ENCODE measurements at places on chromosomes 1 and 21. TPM values are rescaled to one million over a fixed set of nuclear protein-coding genes. Genes with fewer than 3 reads are reported as not detected.

Gene FMO5
- 15.8 TPM for polyA plus RNA-seq

- no peaks in the 10 kb centered on the region for H3K27me3 ChIP-seq
- H3K4me3 ChIP-seq = no peak overlapping the region
- peaks cover 53% of the 10 kb centered on the region for H3K36me3 ChIP-seq
- H3K4me1 ChIP-seq = no peaks in the 10 kb centered on the region
- DNase-seq = no peak
Measured at GRCh38 chr1:164801246-164801731, 242.3 kb downstream of the PBX1 start.

Gene PLD5
- 0.36 TPM for polyA plus RNA-seq

Gene NES
- polyA plus RNA-seq = 26.5 TPM

- H3K4me1 ChIP-seq = no peaks in the 10 kb centered on the region
- no peaks in the 10 kb centered on the region for H3K27me3 ChIP-seq
- peaks cover 15% of the 10 kb centered on the region for H3K36me3 ChIP-seq
- no peak overlapping the region for H3K27ac ChIP-seq
- no peak overlapping the region for H3K4me3 ChIP-seq
Measured at GRCh38 chr1:63662841-63663240, 69.6 kb downstream of the PGM1 start.

Gene PRELP
- 4.4 TPM for polyA plus RNA-seq

DNA sequence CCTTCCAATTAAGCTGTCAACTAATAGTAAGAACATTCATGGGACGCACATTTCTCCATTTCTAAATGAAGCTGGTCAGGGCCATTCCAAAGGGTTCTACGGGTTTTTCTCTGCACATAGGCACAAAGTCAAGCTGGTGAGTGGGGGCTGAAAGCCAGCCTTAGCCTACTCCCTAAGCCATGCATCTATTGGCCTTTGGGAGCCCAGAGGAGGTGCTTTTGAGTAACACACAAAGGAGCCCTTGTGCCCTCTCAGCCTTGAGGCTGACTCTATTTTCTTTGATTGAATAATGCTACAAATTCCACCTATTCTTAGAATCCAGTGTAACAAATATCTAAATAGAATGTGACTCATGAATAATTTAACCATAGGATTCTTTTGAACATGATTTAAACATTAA, 73.6 kb downstream of the RGS13 start:
- H3K27ac ChIP-seq = no peak overlapping the region
- no peaks in the 10 kb centered on the region for H3K36me3 ChIP-seq

DNA sequence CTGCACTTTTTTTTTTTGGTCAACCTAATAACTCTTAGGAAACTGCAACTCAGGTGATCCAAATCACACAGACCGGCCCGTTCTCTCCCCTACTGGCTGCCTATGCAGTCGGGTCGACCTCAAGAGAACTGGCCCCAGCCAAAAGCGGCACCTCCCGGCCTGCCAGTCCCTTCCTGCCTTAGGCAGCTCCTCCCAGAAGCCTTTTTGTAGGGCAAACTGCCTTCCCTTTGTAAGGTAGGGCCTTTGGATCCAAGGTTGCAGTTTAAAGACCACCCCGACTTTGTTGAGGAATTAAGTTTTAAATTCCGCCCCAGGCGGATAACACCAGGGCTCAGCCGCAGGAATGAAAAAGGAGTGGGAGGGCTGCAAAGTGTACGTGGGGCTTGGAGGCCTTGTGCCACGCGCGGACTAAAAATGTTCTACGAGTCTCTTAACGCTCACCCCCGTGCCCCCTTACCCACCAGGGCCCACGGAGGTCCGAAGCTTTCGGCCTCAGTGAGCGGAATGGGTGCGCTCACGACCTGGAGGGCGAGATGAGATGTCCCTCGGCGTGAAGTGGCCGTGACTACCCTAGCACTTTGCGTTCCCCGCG, 642 bp upstream of the ST3GAL3 start:
- no peak overlapping the region for H3K27ac ChIP-seq
- H3K4me1 ChIP-seq = peaks cover 8% of the 10 kb centered on the region
- peak overlapping the region; percentile 68 for H3K4me3 ChIP-seq
- H3K36me3 ChIP-seq = peaks cover 39% of the 10 kb centered on the region
- DNase-seq = no peak

Gene DCDC2B
- 0.54 TPM for polyA plus RNA-seq

GRCh38 chr1:161038523-161039153, at the start of gene TSTD1:
Gene TSTD1, minus strand, starts transcription at chr1:161038964. Its CDS starts 75 bp downstream, at chr1:161038889.
- peaks cover 15% of the 10 kb centered on the region for H3K4me1 ChIP-seq
- DNase-seq = peak; percentile 71
- H3K4me3 ChIP-seq = peak within 1 kb of the TSS; percentile 95
- H3K27me3 ChIP-seq = no peaks in the 10 kb centered on the region
- peaks cover 40% of the 10 kb centered on the region for H3K36me3 ChIP-seq
- peak within 1 kb of the TSS; percentile 68 for H3K27ac ChIP-seq

- H3K27ac ChIP-seq = no peak overlapping the region
- peaks cover 8% of the 10 kb centered on the region for H3K4me1 ChIP-seq
- no peaks in the 10 kb centered on the region for H3K27me3 ChIP-seq
- no peak for DNase-seq
Measured at GRCh38 chr1:100343897-100344296, 8.4 kb upstream of the CDC14A start.

DNA sequence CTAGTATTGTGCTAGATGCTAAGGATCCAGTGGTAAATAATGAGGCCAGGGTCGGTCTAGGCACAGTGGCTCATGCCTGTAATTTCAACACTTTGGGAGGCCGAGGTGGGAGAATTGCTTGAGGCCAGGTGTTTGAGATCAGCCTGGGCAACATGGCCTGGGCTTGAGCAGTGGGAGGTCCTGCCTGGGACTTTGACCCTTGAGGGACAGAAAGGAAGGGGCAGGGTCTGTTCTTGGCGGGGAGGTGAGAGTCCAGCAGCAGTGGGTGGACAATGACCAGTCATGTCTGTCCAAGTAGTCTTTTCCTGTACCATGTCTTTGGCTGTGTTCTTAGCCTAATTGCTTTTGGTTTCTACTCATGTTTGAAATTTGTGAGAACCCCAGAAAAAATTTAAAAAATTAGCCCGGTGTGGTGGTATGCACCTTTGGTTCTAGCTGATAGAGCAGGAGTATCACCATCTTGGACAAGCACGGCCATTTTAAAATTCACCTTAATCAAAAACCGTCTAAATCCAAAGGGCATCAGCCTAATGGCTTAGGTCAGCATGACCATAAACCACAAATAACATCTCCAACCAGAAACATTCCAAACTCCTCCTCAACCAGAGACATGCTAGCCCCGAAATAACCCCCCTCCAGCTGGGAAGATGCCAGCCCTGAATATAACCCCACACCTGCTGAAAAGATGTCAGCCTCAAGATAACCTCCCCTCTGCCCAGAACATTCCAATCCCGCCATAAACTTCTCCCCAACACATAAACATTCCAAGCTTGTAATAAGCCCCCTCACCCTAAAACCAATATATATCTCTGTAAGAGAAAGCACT, 6.8 kb upstream of the AK2 start:
- H3K27ac ChIP-seq = peak overlapping the region; percentile 20
- DNase-seq = no peak
- no peak overlapping the region for H3K4me3 ChIP-seq

DNA sequence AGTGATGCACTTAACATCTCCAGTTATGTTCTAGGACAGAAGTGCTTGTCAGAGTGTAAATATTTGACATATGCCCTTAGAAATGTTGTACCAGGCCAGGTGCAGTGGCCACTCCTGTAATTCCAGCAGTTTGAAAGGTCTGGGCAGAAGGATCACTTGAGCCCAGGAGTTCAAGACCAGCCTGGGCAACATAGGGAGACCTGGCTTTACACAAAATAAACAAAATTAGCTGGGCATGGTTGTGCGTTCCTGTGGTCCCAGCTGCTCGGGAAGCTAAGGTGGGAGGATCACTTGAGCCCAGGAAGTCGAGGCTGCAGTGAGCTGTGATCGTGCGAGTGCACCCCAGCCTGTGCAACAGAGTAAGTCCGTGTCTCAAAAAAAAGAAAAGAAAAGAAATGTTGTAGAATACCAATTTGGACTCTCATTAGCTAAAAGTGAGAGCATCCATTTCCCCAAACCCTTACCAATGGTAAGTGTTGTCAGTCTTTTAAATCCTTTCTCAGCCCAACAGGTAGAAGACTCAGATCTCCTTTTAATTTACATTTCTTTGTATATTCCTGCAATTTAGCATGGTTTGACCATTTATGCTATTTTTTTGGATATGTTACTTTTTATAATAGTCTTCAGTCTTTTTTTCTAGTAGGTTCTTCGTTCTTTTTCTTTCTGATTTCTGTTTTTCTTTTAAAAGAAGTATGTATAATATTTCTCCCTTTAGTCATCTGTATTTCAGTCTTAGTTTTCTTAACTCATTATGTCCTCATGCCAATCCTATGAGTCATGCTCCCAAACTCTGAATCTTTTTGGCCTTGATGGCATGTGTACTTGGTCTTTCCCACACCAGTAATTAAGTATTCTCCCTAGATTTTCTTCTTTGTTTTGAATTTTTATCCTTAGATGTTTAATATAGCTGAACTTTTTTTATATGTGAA, 74.4 kb downstream of the CAMTA1 start:
- H3K4me1 ChIP-seq = no peaks in the 10 kb centered on the region
- DNase-seq = no peak
- H3K27me3 ChIP-seq = no peaks in the 10 kb centered on the region
- H3K36me3 ChIP-seq = no peaks in the 10 kb centered on the region

- no peaks in the 10 kb centered on the region for H3K36me3 ChIP-seq
- DNase-seq = no peak
- no peak overlapping the region for H3K27ac ChIP-seq
- no peaks in the 10 kb centered on the region for H3K27me3 ChIP-seq
- no peaks in the 10 kb centered on the region for H3K4me1 ChIP-seq
Measured at GRCh38 chr1:76786222-76786621, 81.1 kb upstream of the ST6GALNAC5 start.

DNA sequence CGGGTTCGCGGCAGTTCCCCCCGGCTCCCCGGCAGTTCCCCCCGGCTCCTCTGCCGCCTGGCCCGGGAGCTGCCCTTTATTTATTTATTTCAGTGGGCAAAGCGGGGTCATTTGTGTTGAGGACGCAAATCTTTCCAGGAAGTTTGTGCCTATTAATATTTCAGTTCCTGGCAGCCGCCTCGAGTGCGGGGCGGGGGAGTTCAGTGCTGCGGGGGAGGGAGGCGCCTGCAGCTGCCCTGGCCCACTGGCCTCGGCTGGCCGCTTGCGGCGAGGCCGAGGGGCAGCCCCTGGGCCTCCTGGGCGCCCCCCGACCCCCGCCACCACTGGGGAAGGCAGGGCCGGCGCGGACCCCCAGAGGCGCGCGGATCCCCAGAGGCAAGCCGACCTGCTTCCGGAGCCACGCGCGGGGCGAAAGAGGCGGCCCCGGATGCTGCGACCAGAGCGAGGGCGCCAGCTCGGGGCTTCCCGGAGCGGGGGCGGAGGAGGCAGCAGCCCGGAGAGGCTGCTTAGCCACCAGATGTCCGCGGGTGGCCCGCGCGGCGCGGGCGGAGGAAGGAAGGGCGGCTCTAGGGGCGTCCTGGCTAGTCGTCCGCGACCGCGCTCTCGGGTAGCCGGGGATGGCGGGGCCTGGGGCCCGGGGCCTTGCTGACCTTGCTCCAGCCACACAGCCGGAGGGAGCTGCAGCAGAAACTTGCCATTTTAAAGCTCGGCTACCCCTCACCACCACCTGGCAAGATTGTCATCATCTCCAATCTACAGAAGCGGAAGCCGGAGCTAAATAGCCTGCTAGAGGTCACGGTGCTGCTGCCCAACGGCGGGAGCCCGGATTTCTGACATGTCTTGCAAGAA, 48.0 kb downstream of the H3-3A start:
- peak; percentile 56 for DNase-seq
- peaks cover 11% of the 10 kb centered on the region for H3K4me1 ChIP-seq
- peak overlapping the region; percentile 58 for H3K4me3 ChIP-seq
- H3K27ac ChIP-seq = peak overlapping the region; percentile 84
- no peaks in the 10 kb centered on the region for H3K27me3 ChIP-seq
- no peaks in the 10 kb centered on the region for H3K36me3 ChIP-seq

Gene ARHGAP29
- 10.7 TPM for polyA plus RNA-seq

DNA sequence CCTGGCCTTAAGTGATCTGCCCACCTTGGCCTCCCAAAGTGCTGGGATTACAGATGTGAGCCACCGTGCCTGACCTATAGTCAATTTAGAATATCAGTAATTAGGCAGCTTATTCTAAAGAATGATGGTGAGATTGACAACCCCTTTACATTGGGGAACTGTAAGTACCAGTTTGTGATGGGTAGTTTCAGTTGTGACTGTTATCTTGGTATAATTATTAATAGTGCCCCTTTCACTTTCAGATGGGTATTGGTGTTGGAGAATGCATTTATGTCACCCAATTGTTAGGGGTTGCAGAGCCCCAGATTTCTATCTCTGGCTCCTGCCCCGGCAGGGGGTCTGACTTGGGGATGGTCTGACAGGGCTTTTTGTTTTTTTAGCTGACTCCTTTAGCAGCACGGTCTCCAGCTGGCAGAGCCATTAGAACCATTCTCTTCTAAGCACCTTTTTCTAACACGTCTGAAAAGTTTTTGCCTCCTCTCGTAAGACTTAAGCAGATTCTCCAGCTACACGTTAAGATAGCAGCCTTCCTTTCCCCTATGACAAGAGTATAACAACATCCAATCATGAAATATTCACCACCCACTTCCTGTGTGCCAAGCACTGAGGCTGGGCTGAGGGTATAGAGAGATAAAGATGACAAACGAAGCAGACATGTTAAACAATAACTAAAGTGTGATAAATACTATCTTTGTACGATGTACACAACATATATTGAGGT, 157.8 kb downstream of the SDCCAG8 start:
- H3K4me1 ChIP-seq = no peaks in the 10 kb centered on the region
- H3K27me3 ChIP-seq = no peaks in the 10 kb centered on the region
- no peak overlapping the region for H3K27ac ChIP-seq
- peaks cover 9% of the 10 kb centered on the region for H3K36me3 ChIP-seq
- no peak overlapping the region for H3K4me3 ChIP-seq

Gene DENND2C
- 0.99 TPM for polyA plus RNA-seq

GRCh38 chr1:248872752-248873408, 14.0 kb upstream of the ZNF692 start:
- H3K27me3 ChIP-seq = no peaks in the 10 kb centered on the region
- H3K4me3 ChIP-seq = peak overlapping the region; percentile 78
- H3K36me3 ChIP-seq = no peaks in the 10 kb centered on the region
- H3K27ac ChIP-seq = peak overlapping the region; percentile 97

DNA sequence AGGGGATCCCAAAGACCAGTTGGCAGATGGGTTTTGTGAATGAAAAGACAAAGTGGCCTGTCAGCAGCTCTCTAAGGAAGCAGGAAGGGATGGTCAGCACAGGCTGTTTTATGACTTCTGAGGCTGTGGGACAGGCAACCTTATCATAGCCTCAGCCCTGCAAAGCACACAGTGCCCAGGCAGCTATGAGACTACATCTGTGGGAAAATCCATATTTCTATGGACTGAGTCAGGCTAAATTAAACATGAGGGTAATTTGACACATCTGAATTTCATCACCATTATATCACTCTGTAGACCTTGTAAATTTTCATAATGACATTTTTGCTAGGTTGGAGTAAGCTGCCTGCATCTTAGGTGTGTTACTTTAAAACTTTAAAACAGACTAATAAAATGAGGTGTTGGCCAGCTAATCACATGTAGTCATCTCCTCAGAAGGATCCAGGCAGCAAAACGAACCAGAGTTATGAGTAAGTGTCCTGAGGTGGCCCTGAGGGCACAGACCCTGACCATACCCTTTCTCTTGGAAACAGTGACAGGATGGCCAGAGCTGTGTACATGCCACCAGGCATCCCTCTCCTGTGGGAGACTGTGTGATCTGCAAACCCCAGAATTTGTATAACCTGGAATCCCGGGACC, 14.6 kb downstream of the NGF start:
- H3K27ac ChIP-seq = no peak overlapping the region
- no peak for DNase-seq
- no peaks in the 10 kb centered on the region for H3K4me1 ChIP-seq
- no peaks in the 10 kb centered on the region for H3K36me3 ChIP-seq
- no peak overlapping the region for H3K4me3 ChIP-seq

Gene PM20D1
- 1.1 TPM for polyA plus RNA-seq

- peaks cover 5% of the 10 kb centered on the region for H3K27me3 ChIP-seq
- H3K36me3 ChIP-seq = no peaks in the 10 kb centered on the region
- no peak overlapping the region for H3K27ac ChIP-seq
- no peak overlapping the region for H3K4me3 ChIP-seq
Measured at GRCh38 chr1:60102267-60103061, 28.9 kb upstream of the C1orf87 start.

All from large intestine (tissue), 12 donors.